ENCODE measurements at places on chromosomes 5 and 9.

DNA sequence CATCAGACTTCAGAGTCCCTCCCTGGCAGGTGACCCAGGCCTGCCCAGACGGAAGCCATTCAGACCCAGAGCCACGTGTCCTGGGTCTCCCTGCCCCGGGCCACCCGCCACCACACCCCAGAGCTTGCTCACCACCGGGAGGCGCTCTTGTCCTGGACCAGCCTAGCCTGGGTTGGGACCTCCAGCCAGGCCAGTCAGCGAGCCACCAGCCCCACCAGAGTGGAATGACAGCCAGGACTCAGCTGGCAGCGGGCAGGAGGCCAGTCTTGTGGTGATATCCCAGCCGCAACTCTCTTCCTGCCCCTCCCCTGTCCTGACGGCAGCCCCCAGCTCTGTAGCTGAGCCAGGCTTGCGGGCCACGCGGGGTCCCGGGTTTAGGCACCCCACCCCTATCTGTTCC, 1.7 kb upstream of the PTGDS start:
- peak; percentile 34 for DNase-seq

- DNase-seq = no peak
Observed at GRCh38 chr5:157740229-157740610, 3.3 kb upstream of the LSM11 start.

DNA sequence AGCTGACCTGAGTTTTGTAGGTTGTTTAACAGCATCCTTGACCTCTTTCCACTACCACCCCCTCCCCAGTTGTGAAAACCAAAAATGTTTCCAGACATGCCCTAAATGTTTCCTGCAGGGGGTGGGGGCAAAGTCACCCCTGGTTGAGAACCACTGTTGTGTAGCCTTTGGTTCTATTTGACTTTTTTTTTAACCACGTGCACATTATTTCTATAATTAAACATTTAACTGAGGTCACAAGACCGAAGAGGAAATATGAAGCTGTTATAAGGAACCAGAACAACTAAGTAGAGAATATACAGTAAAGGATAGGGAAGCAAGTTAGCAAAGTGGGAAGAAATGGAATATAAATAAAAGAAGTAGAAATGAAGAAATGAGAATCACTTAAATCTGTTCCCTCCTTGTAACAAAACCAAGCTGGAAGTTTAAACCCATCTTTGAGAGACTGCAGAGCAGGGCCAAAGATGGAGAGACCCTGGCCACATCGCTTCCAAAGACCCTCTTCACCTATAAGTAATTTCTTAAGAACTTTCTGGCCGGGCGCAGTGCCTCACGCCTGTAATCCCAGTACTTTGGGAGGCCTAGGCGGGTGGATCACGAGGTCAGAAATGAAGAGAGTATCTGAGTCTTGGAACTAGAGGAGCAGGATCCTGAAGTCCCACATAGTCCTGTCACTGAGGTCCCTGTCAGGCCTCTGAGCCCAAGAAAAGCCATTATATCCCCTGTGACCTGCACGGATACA, 14.4 kb downstream of the SIT1 start:
- DNase-seq = no peak

DNA sequence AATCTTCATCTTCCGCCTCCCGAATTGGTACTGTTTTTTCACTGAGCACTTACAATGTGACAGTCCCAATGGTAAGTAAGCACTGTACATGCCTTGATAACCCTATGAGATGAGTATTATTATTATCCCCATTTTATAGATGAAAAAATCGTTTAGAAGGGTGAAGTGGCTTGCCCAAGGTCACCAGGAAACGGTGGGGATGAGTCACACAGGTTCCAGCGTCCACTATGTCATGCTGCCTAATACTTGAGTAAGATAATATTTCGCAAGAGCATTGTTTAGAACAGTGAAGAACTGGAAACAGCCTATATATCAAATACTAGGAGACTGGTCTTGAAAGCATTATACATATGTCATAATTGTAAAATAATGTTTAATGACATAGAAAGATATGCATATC, 12.9 kb downstream of the HAND1 start:
- DNase-seq = no peak

DNA sequence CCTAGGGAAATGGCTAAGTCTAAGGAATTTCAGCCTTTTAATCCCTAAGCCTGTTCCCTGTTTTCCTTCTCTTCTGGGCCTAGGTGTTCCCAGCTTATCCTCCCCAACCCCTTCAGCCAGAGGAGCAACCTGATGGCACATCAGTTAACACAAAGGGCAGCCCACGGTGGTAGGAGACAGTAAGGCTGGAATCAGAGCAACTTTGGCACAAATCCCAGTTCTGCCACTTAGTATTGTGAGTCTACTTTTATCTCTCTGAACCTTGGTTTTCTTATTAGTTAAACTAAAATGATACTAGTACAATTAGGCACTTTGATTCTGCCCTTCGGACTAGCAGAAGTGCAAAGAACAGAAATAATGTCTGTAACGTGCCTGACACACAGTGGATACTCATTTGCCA, 246.8 kb downstream of the SAXO1 start:
- no peak for DNase-seq

DNA sequence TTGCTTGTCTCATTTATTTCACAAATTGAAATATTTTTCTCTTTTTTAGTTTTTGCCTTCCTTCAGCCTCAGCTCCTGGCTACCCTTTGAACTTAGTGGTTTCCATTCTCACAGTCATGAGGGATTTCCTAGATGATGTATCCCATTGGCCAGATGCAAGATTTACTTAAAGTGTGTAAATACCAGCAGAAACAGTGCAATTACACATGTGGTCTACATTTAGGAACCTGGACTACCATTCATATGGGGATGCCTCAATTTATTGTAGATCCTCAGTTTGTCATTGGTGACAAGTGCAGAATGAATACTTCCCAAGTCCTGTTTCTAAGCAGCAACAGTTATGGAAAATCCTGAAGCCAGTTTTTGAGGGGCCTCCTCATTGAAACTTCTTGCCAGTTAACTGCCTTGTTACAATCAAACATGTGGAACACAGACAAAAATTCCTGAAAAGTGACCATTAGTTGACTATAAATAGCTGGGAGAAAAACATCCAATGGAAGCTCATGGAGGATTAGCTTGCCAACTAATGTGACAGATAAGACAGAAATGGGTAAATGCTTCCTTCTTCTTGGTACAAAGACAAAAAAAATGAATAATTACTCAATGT, 113.6 kb upstream of the FER start:
- DNase-seq = no peak

DNA sequence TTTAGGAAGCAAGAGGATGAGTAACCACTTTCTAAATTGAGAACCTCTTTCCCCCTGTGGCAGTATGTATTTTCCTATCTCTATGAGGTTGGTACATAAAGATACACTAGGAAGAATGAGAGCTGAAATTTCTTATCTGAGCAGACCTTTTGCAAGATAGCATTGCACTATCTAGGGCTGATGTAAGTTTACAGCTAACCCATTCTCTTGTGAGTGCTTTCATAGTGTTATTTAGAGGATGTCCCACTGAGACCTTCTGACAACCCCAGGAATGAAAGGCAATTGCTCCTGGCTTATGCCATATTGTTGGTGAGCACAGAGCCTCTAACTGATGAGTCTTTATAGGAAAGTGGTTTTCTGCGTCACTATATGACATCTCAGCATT, 1209.3 kb upstream of the CDH6 start:
- no peak for DNase-seq

DNA sequence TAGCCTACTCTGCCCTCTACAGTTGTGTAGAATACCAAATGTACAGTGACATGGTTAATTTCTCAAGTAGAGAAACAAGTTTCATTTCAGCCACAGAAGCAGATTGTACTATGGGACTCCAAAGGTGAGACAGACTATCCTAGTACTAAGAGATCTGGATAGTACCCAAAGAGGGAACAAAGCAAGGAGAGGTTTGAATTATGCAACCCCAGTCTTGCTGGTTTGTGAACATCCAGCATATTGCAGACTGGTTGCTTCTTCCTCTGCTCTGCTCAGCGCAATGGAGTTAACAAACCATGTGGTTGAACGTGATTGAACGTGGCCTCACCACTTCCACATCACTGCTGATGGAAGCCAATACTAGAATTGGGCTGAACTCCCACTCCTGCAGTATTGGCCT, 43.3 kb upstream of the ALDOB start:
- DNase-seq = no peak

DNA sequence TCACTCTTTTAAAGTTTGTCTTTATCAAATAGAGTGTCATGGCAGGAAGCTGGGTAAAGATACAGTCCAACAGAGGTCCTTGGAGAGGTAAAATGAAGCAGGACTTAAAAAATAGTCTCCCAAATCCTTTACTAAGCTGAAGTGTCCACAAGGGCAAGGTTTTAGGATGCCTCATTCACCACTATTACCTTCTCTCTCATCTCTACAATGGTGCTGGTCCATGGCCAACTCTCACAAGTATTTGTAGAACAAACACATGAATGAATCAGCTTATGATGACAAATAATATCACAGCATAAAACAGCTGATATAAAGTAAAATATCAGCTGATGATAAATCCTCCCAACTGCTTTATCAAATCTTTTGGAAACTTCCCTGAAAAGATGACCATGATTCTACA, 162.3 kb upstream of the ZNF462 start:
- DNase-seq = no peak

- no peak for DNase-seq
Observed at GRCh38 chr5:111013011-111013410, 58.5 kb upstream of the TSLP start.

DNA sequence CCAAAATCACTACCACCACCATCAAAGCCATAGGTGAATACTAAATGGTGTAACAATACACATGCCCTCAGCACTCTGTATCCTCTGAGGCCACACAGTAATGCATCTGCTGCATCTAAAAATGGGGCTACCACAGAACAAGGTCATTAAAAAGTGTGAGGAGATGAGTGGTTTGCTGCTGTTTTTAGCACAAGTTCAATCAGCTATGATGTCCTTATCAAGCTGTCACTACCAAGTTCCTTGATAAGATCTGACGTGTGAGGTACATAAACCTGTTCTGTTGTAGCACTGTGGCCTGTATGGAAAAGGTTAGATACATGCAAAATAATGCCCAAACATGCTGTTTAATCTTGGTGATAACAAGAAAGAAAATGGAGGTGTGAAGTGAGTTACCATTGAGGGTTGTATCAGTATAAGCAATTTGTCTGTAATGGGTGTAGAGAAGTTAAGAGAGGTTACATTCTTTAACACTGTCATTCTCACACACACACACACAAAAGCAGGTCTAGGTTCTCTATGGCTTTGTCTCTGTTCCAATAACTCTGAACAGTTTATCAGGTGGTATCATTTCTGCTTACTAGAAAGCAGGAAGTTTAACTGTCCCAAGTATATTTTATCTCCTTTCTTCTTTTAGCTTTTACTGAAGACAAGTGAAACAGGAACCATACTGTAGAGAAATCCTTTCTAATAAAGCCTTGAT, 252.9 kb downstream of the CWC27 start:
- DNase-seq = no peak

GRCh38 chr9:98961513-98962180, 17.9 kb downstream of the COL15A1 start:
- no peak for DNase-seq

DNA sequence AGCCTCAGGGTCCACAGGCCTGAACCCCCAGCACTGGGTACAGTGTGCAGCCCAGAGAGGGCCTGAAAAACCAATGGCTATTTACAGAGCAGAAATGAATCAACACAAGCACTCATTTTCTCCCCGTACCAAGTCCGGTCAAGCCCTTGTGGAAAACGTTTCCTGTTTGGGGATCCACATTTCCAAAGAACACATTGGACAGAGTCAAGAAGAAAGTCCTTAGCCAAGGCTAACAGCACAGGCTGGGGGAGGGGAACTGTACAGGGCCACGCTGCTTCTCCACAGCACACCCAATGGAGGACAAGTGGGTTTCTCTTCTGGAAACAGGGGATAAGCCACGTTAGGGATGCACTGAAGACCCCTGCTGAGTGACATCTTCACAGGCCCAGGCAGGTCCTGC, 62.3 kb downstream of the NSUN2 start:
- DNase-seq = no peak

DNA sequence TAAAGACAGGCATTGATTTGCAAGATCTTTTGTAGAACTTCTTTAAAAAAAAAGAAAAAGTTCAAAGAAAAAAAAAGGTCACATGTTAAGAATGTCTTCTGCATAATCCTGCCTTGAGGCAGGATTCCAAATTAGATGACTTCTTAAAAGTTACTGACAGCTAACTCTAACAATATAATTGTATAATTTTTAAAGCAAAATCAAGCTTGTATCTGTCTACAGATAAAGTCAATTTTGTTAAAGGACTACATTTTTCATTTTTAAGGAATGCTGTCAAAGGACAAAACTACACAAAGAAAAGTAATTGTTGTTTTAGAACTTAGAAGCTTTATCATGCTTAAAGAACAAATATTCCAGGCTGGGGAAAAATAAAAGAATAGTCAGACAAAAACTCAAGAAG, 57.8 kb downstream of the MPDZ start:
- DNase-seq = no peak

GRCh38 chr9:113559834-113560800, 96.6 kb downstream of the RGS3 start:
- DNase-seq = no peak

DNA sequence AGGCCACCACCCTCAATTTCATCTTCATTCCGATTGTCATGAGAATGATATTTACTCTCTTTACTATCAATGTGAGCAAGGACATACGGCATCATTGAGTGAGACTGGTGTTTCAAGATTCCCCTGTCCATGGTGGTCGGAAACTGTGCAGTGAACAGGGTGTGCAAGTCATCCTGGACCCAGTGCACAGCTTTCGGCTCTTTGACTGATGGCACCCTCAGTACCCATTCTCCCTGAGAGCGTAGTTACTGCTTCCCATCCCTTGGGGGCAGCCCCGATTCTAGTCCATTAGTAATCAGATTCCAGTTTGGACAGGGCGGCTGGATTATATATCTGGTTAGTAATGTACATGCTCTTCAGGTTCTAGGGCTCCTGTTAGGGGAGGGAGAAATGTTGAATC, 61.7 kb upstream of the SUB1 start:
- no peak for DNase-seq

DNA sequence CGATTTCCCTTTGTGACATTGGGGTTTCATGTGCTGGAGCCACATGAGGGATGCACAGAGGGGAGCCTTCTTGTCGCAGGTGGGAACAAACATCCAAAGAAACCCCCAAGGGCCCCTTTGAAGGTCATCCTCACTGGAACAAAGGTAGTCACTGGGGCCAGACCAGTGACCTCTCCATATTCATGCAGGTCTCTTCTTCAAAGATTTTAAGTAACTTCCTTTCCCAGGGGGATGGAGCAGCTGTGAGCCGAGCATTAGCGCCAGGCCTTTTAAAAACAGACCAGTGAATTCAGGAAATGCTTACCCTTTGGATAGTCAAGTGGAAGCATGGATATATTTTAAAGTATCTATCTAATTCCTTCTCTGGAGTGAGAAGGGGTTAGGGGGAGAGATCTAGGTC, 33.0 kb downstream of the DAPK1 start:
- no peak for DNase-seq

GRCh38 chr5:173953528-173954090, 35.4 kb upstream of the C5orf47 start:
- DNase-seq = no peak

DNA sequence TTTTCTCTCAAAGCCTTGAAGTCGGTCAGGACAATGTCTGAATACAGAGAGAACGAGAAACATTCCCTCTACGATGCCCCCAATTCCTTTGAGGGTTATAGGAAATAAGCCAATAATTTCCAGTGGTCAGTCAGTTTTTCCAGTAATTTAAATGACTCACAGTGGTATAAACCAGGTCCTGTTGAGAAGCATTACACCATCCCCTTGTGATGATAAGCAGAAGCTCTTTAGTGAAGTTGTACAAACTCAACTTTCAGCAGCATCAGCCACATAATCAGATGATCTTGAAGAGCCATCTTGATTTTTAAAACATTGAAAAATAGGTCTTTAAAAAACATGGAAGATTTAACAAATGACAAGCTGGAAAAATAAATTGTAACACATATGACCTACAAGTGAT, 173.9 kb upstream of the ZNF462 start:
- DNase-seq = no peak

Data from stimulated activated CD4-positive, alpha-beta T cell treated with anti-CD3 and anti-CD28 coated beads, Interleukin-4, amount 100 ng/mL, for 48 hours (primary cell).